T1000 (cell line): ENCODE measurements at places on chromosomes 7 and 10.

GRCh38 chr7:129607471-129608120 lies 3.9 kb upstream of the NRF1 start:
- no peak for DNase-seq

GRCh38 chr10:10644676-10645385 lies 372.8 kb upstream of the CELF2 start:
- no peak for DNase-seq

- no peak for DNase-seq
Measured at GRCh38 chr7:140275069-140275965, 98.5 kb upstream of the KDM7A start.

DNA sequence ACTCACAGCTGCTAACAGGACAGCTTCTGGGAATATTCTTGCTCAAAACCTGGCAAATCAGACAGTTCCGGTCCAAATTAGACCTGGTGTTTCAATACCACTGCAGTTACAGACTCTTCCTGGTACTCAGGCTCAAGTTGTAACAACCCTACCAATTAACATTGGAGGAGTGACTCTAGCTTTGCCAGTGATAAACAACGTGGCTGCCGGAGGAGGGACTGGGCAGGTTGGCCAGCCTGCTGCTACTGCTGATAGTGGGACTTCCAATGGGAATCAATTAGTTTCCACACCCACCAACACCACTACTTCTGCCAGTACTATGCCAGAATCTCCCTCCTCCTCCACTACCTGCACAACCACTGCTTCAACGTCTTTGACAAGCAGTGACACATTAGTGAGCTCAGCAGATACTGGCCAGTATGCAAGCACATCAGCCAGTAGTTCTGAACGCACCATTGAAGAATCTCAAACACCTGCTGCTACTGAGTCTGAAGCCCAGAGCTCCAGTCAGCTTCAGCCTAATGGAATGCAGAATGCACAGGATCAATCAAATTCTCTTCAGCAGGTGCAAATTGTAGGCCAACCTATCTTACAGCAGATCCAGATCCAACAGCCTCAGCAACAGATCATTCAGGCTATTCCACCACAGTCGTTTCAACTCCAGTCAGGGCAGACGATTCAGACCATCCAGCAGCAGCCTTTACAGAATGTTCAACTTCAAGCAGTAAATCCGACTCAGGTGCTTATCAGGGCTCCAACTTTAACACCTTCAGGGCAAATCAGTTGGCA lies 2.1 kb downstream of the SP4 start:
- DNase-seq, result no peak

DNA sequence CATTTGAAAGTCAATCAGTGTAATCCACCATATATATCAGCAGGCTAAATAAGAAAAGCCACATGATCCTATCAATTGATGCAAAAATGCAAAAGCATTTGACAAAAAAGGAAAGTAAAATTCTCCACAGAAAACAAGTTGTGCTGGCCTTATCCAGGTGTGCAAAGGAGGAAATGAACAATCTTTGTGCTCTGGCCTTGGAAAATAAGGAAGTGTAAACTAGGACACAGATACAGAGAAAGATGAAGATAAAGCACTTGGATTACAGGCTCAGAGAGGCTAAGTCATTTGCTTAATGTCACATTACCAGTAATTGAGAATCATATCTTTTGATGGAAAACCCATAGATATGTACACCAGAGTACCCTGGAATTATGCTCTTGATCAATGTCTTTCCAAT lies 54.5 kb downstream of the CXCL12 start:
- no peak for DNase-seq

DNA sequence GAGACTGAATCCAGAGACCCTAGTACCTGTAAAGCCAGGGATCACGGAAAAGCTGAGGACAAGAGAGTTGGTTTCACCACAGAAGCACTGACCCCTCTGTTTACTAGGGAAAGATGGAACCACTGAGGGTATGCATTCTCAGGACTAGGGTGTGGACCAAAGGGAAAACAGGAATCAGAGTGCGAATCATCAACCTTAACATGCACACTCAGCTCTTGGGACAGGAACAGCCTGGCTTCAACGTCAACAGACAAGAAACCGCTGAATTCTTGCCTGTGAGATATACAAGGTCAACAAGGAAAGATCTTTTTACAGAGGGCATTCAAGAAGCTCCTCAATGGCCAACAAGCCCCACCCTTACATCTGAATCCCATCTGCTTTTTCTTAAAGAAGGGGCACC lies 14.9 kb downstream of the TNRC18 start:
- DNase-seq, result no peak

DNA sequence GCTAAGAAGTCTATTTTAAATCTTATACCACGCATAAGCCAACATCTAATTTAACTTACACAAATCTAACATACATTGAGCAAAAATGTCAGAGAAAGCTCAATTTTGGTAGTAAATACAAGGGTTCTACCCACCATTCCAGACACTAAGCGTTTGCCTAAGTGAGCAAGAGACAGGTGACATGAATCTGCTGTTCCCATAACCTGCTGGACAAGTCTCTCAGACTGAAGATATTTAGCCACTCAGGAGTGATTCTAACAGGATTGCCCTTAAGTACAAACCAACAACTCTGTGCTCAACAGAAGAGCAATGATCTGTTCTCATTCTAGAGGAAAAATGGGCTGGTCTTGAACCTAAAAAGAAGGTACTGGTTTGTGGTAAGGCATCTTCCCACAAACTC lies 18.8 kb downstream of the EZH2 start:
- DNase-seq, result no peak

GRCh38 chr7:1554333-1555045 lies 1.5 kb downstream of the TMEM184A start:
- DNase-seq, result no peak

DNA sequence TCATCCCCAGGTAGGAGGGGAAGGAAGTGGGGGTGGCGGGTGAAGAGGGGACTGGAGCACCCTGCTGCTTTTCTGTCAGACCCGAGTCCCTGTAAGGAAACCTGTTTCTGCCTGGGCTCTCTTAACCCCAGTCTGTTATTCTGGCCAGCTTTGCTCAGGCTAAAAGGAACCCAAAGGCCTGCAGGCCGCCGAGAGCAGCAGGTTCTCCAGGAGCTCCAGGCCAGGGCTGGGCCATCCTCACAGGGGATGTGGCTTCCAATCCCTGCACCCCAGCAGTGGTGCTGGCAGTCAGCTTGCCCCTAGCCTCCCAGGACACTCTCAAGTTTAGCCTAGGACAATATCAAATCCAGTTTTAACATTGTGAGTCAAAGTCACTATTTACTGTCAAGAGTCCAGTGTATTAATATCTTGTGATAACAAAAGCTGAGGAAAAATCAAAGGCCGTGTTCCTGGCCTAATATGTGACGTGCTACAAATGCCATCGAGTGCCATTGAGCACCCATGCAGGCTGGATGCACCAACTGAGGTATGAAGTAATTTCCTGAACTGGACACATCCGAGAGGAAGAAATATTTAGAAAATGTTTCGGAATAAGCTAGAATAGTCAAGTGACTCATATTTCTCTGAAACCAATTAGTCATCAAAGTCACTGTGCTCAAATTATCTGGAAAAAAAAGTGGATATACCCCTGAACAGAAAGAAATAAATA lies 7.0 kb downstream of the PKD1L1 start:
- no peak for DNase-seq

- DNase-seq, result no peak
Measured at GRCh38 chr7:92875719-92876118, 39.3 kb upstream of the CDK6 start.

DNA sequence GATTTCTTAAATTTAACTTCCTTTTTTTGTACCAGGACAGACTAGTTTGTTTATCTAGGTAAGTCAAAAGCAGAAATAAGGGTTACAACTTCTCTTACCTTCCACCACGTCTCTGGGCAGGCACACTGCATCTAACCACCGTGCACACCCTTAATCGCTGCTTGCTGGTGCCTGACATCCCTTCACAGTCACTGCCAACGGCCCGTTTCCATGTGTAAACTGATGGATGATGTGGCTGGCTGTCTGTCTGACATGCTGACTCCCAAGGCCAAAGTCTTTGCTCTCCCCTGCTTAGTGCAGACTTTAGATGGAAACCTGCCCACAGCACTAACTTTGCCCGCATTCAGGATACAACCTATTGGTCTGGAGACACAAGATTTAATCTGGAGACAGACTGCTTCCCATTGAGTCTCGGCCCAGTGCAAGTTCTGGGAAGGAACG lies 1.1 kb downstream of the TMEM273 start:
- no peak for DNase-seq

DNA sequence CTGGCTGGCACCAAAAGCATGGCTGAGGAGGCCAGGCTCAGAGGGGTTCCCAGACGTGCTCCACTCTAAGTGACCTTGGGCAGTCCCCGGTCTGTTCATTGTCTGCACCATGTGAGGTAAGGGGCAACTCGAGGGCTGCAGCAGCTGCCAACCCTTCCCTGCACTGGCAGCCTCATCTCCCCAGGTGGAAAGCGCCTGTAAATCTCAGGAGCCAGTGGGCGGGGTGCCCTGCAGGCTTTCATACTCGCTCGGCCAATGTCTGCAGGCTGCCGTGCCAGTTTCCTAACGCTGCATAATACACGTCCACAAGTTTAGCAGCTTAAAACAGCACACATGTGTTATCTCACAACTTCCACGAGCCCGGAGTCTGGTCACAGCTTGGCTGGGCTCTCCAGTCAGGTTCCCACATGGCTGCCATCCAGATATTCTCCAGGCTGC lies 12.6 kb upstream of the GDF10 start:
- no peak for DNase-seq

DNA sequence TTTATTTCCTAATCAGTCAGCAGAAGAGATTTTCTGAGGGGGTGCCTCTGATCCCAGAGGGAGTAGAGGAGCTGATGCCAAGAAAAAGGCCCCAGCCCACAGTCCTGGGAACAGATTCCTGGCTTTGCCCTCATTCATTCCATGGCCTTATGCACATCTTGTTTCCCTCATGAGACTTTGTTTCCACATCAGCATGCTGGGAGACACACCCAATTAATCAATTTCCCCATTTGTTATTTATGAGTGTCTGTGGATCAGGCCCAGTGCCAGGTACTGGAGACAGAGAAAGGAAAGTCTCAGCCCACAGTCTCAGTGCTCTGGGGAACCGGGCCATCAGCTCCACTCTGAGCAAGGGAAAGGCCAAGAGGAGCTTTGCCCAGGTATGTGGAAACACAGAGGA lies 496.2 kb upstream of the ZMIZ1 start:
- no peak for DNase-seq

GRCh38 chr10:114754445-114755320 lies 66.9 kb upstream of the FHIP2A start:
- DNase-seq, result peak; percentile 30

DNA sequence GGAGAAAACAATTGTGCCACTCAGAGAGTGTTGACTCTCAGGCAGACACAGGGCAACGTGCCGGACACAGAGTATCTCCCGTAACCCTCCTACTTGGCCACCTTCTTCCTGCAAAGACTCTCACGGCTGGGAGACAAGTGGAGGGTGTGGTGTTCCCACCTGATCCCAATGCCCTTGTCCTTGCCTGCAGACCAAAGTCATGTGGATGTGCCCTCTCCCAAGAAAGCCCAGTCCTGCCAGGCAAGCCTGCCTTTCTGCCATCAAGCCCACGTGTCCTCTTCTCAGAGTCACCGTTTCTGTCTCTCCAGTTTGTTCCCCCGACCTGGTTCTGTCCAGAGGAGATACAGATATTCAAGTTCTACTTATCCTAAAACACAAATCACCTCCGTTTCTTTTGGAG lies 723 bp downstream of the PNLIPRP2 start:
- no peak for DNase-seq

GRCh38 chr7:100423315-100423714 lies 5.2 kb downstream of the ZCWPW1 start:
- DNase-seq, result no peak

DNA sequence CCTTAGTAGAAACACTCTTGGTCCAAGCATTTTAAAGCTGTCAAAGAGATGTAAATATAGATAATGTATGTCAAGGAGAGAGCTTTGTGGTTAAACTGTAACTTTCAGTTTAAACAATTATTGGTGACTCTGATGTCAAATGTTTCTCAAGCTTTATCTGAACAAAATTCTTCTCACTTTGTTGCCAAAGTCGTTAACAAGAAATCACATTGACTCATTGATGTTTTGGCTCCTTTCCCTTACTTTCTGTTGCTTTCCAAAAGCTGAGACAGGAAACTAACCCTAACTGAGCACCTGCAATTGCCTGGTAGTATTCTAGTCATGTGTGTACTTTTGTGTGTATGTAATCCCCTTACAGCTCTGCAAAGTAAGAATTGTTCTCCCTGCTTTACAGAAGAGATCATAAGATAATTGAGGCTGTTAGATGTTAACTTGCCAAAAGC lies 108.5 kb downstream of the CFTR start:
- DNase-seq, result no peak

GRCh38 chr7:135512135-135512887 lies 2.4 kb upstream of the CNOT4 start:
- DNase-seq, result no peak

DNA sequence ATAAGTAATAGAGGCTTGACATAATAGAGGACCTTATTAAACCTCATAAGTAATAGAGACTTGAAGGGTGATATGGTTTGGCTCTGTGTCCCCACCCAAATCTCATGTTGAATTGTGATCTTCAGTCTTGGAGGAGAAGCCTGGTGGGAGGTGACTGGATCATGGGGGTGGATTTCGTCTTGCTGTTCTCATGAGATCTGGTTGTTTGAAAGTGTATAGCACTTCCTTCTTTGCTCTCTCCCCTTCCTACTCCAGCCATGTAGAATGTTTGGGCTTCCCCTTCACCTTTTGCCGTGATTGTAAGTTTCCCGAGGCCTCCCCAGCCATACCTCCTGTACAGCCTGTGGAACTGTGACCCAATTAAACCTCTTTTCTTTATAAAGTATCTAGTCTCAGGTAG lies 8.6 kb downstream of the KIFBP start:
- no peak for DNase-seq

DNA sequence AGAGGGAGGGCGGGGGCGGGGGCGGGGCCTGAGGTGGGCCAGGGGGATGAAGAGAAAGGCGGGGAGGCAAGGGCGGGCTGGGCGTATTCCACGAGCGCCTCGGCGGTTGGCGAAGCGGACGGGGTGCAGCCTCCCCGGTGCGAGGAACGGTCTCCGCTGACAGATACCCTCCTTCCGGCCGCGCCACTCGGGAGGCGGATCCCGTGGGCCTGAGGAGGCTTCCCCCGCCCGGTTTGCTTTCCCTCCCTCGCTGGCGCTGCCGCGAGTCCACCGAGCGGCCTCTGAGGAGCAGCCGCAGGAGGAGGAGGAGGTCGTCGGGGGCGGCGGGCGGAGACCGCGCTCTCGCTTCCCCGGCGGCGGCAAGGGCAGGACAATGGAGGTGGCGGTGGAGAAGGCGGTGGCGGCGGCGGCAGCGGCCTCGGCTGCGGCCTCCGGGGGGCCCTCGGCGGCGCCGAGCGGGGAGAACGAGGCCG lies at the start of gene TRIM24:
Gene TRIM24 (plus strand): TSS at position 84 of the 473 bp plus-strand sequence. CDS start 290 bp downstream, at position 374.
- no peak for DNase-seq

DNA sequence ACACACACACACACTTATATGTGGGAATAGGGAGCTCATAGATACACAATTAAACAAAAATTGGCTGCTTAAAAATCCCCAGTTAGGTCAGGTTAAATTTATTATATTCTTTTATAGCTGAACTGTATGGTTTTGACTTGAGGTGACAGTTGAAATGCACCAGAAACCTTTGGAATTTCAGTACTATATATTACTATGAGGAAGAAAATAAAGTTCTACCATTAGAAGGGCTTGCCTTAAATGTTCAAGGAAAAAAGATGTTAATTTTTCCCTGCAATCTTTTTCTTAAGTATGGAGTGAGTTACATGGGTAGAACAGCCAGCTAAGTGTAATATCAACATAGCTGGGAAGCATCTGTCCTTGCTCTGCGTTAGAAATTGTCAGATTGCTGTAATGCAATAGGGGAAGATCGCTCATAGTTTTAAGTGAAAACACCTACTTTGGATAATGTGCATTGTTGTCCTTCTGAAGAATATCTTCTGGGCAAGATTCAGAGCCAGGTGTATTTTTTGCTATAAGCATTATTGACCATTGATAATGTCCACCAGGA lies 415.8 kb upstream of the MKI67 start:
- no peak for DNase-seq
